ENCODE measurements at places on chromosomes 16 and 17.
A peak's percentile ranks its signal among the peaks of the same experiment; 100 is the strongest.

GRCh38 chr16:1933097-1933661, 9.8 kb downstream of the MSRB1 start:
- DNase-seq = no peak

GRCh38 chr16:50476486-50477255, 71.5 kb upstream of the NKD1 start:
- DNase-seq = no peak

DNA sequence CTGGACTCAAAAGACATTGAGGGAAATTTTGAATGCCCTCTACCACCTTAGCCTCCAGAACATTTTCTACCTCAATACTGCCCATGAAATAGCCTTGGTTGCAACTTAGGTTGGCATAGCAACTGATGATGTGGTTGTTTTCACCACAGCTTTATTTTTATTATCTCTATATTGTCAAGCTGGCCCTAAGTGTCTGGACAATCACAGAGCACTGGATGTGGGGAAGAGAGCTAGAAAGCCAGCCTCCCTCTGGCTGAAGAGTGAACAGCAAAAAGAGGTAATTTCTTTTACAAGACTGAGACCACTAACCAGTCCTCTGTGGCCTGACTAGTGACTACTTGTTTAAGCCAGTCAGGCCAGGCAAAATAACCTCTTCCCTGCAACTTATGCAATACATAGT, 159.6 kb downstream of the HS3ST2 start:
- no peak for DNase-seq

DNA sequence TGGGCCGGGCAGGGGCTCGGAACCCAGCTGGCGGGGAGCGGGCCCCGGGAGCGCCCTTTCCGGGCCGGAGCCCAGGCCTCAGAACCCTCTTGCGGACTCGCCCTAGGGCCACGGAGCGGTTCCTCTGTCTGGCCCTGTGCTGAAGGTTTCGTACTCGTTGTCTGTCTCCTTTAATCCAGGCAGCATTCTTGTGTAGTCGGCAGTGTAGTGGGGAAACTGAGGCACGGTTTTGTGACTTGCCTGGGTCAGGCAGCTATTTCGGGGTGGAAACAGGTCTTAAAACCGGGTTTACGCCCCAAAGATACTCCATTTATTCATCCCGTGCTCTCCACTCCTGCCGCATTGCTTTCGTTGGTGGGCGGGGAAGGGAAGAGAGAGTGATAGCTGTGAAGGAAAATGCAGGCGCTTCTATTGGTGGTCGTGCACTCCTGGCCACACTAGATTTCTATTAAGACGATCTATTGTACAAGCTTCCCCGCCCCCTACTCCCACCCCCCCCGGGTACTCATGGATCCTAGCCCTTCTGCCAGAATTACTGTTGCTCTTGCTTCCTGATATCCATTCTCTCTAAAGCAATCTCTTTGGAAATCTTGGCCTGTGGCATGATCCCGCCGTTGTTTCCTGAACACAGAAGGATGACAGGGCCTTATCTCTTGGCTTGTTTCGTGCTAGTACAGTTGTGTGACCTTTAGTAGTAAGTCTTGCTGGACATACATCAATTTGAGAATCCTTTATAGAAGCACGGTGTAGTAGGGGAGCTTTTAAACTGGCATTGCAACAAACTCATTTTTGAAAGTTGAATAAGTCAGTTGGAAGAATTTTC, 751 bp downstream of the DCAF7 start:
- no peak for DNase-seq

- DNase-seq = no peak
Observed at GRCh38 chr17:16214190-16215001, 938 bp downstream of the NCOR1 start.

- no peak for DNase-seq
Observed at GRCh38 chr16:28304214-28304613, 11.9 kb downstream of the SBK1 start.

GRCh38 chr17:50281739-50282401, 7.6 kb downstream of the TMEM92 start:
- no peak for DNase-seq

- DNase-seq = no peak
Observed at GRCh38 chr17:80694992-80695912, 150.6 kb downstream of the RPTOR start.

- DNase-seq = no peak
Observed at GRCh38 chr16:19227643-19228042, 57.9 kb upstream of the CLEC19A start.

DNA sequence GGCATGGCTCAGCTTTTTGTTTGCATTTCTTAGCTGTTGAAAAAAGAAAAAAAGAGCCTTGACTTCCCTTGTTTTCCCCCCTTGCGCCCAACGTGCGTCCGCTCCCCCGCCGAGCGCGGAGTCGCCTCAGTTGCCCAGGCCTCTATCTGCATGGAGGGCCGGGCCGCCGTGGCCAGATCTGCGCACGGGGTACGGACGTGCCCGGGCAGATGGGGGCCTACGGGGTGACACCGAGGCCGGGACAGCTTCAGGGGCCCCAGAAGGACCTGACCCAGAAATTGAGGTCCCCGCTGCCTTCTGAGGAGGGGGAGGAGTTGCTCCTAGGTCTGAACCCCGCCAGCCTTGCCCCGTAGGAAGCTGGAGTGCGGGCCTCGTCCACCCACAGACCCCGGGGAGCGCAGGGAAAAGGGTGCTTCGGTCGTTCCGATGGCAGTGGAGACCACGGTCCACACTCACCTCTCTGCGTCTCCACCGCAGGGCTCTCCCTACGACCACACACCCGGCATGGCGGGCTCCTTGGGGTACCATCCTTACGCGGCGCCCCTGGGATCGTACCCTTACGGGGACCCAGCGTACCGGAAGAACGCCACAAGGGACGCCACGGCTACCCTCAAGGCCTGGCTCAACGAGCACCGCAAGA, 1.5 kb downstream of the IRX5 start:
- no peak for DNase-seq

DNA sequence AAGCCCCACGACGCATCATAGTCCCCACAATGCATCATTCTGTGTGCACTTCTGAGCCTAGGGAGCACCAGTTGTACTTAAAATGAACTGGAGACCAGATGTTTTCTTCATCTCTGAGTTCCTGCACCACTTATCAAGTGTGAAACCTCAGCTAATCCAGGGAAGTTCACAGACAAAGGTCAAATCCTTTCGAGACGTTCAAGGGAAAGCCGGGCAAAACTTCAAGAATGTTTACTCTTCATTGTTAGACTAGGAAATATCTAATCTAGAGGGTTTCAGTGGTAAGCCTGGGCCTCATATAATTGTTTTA, 4.6 kb upstream of the PMP22 start:
- DNase-seq = no peak

DNA sequence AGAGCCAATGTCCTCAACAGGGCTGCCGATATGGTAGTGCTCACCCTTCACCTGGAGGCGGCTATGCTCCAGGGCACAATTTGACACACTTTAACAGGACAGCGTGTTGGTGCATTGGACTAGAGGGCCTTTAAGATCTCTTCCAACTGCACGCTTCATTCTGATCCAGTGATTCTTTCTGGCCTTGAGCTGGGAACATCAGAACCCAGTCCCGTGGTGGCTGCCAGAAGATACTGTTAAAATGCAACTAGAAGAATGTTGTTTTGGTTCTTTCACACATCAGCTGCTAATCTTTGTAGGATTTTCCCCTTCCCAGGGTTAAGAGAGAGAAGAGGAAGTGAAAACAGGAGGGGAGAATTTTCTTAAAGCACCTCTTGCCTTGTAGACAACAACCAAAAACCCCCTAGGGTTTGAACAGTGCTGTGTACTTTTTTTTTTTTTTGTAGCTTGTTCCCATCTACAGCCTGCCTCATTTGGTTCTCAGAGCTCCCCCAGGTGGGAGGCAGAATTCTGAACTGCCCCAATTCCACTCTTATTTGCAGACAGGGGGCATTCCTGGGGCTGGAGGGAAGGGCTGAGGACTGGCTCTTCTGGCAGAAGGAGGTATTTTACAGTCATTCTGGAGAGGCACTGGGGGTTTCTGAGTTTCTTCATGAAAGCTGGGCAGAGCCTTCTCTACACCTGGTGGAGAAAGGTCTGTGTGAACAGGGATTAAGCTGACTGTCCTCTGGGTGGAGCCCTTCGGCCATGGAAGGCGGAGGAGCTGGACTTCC, 32.4 kb downstream of the SMARCE1 start:
- no peak for DNase-seq

- no peak for DNase-seq
Observed at GRCh38 chr16:85588562-85589503, 24.3 kb upstream of the GSE1 start.

- DNase-seq = peak; percentile 34
Observed at GRCh38 chr16:24668481-24669061, 60.9 kb upstream of the TNRC6A start.

DNA sequence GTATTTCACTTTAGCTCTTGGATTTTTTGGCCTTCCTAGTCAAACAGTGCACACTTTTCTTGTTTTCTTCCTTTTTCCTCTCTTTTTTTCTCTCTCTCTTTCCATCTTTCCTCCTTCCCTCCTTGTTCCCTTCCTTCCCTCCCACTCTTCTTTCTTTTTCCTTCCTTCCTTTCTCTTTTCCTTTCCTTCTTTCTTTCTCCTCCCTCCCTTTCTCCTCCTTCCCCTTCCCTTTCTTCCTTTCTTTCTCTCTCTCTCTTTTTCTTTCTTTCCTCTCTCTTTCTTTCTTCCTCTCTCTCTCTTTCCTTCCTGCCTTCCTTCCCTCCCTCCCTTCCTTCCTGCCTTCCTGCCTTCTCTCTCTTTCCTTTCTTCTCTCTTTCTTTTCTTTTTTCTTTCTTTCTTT, 181.6 kb upstream of the ELAC2 start:
- no peak for DNase-seq

- no peak for DNase-seq
Observed at GRCh38 chr17:381516-381915, 28.9 kb upstream of the RPH3AL start.

GRCh38 chr16:87407511-87408112, 15.5 kb downstream of the MAP1LC3B start:
- peak; percentile 43 for DNase-seq

DNA sequence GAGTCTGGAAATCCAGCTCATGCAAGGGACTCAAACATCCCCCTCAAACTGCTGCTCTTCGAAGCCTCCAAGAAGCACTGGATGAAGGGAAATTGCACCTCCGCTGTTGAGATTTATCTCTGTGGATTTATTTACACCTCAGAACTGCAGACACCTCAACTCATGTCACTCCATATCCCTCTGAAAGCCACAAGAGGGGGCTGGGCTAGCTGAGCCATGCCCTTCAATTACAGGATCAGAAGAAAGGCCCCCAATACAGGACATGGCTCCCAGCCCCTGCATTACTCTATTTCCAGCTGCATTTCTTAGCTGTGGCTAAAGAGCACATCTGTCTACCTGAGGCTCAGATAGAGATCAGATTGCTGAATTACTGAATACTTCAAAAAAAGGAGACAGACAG, 103.1 kb upstream of the DYNLRB2 start:
- DNase-seq = no peak

DNA sequence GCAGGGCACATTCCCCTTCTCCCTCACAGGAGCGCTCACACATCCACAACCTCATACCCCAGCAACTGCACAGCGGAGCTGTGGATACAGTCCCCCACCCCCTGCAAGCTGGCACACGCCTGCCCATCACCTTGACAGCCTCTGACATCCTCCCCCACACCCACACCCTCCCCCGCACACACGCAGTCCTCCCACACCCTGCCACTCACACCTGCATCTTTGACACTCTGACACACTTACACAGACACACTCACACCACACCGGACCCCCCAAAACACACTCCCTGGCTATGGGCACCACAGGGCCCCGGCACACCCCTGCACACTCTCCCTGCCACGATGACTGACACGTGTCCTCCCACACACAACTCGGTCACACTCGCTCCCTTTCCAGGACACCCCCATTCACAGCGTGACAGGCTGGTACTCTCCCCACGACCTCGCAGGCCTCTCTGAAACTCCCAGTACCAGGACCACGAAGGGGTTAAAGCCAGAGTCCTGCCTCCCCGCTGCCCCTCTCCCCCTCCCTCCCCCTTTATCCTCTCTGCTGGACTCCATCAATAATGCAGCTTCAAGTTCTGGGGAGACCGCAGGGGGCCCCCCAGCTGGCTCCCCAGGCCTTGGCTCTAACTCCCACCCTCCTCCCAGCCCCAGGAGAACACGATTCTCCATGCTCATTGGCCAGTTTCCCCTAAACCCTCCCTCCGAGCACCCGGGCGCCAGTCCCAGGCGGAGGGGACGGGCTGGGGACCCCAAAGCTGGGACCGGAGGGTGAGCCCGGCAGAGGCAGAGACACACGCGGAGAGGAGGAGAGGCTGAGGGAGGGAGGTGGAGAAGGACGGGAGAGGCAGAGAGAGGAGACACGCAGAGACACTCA, at the start of gene PPP1R1B:
PPP1R1B (plus strand) TSS at position 782 of the 876 bp plus-strand sequence. CDS start 441 bp downstream, outside the sequence.
- DNase-seq = no peak

DNA sequence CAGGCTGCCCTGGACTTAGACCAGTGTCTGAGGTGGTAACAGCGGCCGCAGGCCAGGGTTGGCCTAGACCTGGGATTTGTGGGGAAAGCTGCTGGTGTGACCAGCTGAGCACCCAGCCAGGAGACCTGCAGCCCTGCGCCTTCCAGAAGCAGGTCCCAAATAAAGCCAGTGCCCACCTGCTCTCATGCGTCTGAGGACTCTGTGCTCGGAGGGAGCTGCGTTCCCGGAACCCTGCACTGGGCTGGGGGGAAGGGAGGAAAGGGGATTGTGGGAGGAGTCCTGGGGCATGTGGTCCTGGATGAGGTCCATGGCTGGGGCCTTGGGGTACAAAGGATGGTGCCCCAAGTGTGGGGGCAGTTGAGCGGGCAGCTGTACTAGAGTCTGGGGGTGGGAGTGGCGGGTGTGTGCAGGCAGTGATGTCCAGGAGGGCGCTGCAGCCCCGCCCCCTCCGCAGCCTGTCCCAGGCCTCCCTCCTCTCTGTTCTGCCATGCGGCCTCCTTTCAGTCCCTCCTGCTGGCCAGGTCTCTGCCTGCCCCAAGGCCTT, 1.8 kb upstream of the NECAB2 start:
- no peak for DNase-seq

- no peak for DNase-seq
Observed at GRCh38 chr17:57677858-57678257, 67.2 kb downstream of the CCDC182 start.

GRCh38 chr17:8441690-8442089, 6.0 kb downstream of the NDEL1 start:
- no peak for DNase-seq

- no peak for DNase-seq
Observed at GRCh38 chr17:7887038-7887481, 1.5 kb upstream of the CHD3 start.

GRCh38 chr17:1813088-1813487, 16.6 kb downstream of the SMYD4 start:
- DNase-seq = no peak

DNA sequence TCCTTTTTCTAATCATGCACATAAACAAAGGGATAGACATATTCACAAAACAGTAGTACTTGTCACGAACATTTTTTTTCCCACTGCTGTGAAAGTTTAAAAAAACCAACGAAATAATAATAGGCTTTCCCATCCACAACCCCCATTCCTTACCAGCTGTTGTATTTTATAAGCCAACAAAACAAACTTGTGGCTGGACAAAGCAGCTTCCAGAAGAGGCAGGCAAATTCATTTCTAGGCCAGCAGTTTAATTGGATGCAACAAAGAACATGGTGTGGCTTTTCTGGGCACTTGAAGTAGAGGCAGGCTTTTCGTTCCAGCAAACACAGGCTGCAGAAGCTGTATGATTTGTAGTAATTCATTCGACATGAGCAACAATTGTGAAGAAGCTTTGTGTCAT, 56.0 kb upstream of the FAM20A start:
- no peak for DNase-seq

- DNase-seq = no peak
Observed at GRCh38 chr16:85879975-85880831, 18.8 kb upstream of the IRF8 start.

- DNase-seq = no peak
Observed at GRCh38 chr17:16961792-16962191, 10.1 kb downstream of the TNFRSF13B start.

Data from non-pigmented ciliary epithelial cell (primary cell).